MG63 (cell line): ENCODE measurements at places on chromosomes 7 and 10. TPM values are rescaled to one million over a fixed set of nuclear protein-coding genes. Genes with fewer than 3 reads are reported as not detected.

Gene GOLGA7B
- 0.20 TPM in 1 of 2 replicates, not detected in the other for total RNA-seq

Gene NAT16
- not detected in 2 replicates for total RNA-seq

Gene TCF7L2
- total RNA-seq: 0.89 TPM in 1 of 2 replicates, not detected in the other

Gene PAX4
- total RNA-seq: not detected in 2 replicates

Gene MYO1G
- 0.03 TPM in 1 of 2 replicates, not detected in the other for total RNA-seq

Gene FAM3C
- total RNA-seq: 28.8 and 39.5 TPM in 2 replicates

Gene C10orf143
- total RNA-seq: 2.8 and 3.6 TPM in 2 replicates

Gene STEAP4
- not detected in 2 replicates for total RNA-seq

Gene JAZF1
- total RNA-seq: 5.7 and 7.6 TPM in 2 replicates

Gene ANXA8L1
- total RNA-seq: 2.0 TPM in 1 of 2 replicates, not detected in the other

Gene MYH16
- not detected in 2 replicates for total RNA-seq

Gene SFTPA2
- not detected in 2 replicates for total RNA-seq

Gene LIPJ
- total RNA-seq: not detected in 2 replicates

Gene SPDYE18
- not detected in 2 replicates for total RNA-seq

Gene HILPDA
- 7.6 and 10.0 TPM in 2 replicates for total RNA-seq
